Stimulated activated CD8-positive, alpha-beta memory T cell treated with anti-CD3 and anti-CD28 coated beads, Interleukin-7, amount 100 ng/mL, for 1 hour (primary cell): ENCODE measurements at places on chromosomes 5 and 9.

DNA sequence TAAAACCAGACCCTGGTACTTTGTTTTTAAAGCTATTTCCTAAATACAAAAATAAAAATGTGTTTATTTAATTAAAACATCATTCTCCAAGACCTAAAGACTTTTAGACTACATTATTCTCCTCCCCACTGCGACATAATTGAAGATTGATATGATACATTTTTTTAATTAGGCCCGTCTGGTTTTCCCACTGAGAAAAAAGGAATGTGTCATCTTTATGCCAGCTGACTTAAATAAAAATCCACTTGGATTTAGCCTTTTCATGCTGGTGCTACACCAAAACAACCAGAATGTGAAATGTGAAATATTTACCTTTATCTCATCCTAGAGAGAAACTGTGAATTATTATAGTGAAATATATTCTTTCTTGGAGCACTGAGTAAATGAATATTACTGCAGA is 155.5 kb upstream of the PPP1R2B start:
- no peak for DNase-seq

DNA sequence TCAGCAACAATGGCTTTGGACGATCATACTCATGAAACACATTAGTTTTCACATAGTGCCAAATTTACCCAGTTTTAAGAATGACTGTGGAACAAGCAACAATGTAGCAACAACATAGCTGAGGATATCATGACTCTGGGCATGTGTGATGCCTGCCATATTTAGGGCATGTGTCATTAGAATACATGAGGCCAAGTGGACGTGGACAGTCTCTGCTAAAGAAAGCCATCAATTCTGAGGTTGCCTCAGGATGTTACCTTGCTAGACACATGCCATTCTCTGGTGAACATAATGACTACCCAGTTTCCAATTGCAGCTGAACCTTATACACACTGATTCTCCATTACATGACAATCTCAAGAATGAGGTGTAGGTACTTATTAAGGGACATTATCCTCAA is 103.3 kb upstream of the ADAMTS19 start:
- no peak for DNase-seq

- no peak for DNase-seq
Measured at GRCh38 chr5:154795235-154795596, 40.0 kb downstream of the LARP1 start.

DNA sequence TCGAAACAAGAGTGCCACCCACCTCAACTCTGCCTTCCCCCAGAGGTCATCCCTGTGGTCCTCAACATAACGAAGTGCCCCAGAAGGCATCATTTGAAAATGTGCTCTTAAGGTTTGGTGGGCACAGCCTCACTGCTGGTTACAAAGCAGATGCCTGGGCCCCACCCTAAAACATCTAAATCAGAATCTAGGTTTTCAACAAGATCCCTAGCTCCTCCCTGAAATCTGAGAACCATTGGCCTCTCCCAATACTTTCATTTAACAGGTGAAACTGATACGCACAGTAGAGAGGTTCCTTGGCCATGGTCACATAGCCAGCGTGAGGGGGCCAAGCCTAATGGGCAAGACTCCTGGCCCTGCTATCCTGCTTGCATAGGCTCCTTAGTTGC is 376.2 kb upstream of the CLINT1 start:
- no peak for DNase-seq

- DNase-seq = no peak
Measured at GRCh38 chr9:134395737-134396257, 69.5 kb downstream of the RXRA start.

DNA sequence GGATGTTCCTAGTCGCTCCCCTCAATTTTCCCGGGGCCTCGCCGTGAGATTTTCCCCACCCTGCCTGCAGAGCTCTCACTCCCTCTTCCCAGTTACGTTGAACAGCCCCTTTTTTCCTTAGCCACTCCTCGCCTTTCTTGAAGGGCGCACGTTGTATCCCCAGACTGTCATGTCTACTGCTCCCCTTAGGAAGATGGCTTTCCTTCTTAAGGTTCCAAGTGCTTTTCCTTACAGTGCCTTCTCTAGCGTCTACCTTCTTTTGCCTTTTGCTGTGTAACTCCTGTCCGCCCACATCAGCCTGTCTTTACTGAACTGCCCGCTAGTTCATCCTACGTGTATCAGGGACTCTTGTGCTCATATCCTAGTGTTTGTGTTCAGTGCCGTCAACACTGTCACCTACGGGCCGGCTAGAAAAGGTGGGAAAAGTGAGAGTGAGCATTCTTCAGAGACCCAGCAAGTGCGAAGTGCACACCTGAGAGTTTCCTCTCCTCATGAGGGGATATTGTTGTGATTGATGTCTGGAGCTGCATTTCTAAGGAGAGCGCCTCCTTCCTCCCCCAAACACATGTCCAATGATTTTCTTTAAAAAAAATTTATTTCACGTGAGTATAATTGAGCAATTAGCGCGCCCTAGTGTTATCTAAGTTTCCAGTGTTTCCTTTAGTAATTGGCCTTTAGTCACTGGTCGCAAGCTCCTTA is 764 bp downstream of the CAMLG start:
- no peak for DNase-seq

- DNase-seq = no peak
Measured at GRCh38 chr5:113172231-113172826, 195.7 kb downstream of the DCP2 start.

DNA sequence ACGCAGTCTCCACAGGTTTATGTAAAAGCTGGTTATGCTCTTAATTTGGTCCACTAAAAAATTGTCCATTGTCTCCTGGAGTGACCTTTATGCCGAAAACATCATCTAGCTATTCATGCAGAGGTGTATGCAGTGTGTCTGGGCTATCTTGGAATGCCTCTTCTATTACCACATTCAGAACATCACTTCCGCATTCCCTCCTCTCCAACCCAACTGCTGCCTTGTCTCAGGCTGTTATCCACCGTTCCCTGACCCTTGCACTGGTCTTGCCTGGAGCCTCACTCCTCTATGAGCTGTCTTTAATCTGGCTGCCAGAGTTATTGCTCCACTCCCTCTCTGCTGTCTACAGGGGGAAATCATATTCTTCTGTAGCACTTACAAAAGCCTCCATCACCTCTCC is 214.1 kb upstream of the ANKRD55 start:
- no peak for DNase-seq

DNA sequence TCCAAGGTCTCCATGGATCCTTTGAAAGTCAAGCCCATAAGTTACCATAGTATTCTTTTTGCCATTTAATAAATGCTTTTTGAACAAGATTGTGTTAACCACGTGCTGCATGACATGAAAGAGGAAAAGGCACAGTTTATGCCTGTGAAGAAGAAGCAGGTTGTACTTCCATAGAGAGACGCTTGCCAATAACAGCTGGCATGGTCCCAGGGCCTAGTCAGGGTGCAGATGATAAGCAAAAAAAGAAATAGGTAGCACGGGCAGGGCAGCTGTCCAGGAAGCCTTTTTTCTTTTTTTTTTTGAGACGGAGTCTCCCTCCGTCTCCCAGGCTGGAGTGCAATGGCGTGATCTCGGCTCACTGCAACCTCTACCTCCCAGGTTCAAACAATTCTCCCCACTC is 71.8 kb upstream of the CLINT1 start:
- no peak for DNase-seq

- no peak for DNase-seq
Measured at GRCh38 chr5:155591273-155591672, 577.7 kb downstream of the KIF4B start.

DNA sequence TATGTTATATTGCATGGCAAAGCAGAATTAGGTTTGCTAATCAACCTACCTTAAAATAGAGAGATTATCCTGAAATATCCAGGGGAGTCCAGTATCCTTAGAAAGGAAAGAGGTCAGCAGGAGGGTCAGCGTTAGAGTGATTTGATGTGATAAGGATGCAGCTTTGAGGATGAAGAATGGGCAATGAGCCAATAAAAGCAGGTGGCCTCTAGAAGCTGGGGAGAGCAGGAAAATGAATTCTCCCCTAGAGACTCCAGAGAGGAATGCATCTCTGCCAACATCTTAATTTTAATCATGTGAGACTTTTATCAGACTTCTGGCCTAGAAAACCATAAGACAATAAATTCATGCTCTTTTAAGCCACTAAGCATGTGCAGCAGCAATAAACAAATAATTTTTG is 65.7 kb upstream of the SYK start:
- no peak for DNase-seq

GRCh38 chr5:33582417-33582816 is 141.7 kb downstream of the TARS1 start:
- DNase-seq = no peak

GRCh38 chr5:5430136-5430535 is 7.7 kb downstream of the ICE1 start:
- no peak for DNase-seq

DNA sequence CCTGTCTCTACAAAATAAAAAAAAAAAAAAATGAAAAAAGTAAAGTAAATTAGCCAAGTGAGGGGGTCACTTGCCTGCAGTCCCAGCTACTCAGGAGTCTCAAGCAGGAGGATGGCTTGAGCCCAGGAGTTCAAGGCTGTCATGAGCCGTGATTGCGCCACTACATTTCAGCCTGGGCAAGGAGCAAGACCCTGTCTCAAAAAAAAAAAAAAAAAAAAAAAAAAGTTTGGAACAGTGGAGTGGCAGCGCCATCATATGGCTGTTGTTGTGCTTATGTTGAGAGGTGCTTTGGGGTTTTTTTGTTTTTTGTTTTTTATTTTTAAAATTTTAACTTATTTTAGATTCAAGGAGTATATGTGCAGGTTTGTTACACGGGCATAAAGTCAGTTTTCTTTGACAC is 3.6 kb downstream of the BRIX1 start:
- DNase-seq = no peak

DNA sequence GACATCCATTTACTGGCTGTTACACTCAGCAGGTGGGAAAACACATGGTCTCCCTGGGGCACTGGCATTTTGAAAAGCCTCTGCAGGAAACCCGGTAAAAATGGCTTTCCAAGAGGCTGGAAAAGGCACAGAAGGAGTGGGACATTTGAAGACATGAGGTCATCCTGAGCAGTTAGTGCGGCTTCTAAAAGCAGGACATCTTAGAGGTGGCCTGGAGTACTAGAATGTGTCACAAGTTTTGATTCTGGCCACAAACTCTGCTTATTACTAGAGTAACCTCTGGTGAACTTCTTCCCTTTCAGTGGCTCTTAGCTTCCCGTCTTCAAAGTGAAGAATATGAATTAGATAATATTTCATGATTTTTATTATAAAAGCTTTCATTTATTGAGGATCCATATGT is 423.0 kb upstream of the BRINP1 start:
- no peak for DNase-seq

DNA sequence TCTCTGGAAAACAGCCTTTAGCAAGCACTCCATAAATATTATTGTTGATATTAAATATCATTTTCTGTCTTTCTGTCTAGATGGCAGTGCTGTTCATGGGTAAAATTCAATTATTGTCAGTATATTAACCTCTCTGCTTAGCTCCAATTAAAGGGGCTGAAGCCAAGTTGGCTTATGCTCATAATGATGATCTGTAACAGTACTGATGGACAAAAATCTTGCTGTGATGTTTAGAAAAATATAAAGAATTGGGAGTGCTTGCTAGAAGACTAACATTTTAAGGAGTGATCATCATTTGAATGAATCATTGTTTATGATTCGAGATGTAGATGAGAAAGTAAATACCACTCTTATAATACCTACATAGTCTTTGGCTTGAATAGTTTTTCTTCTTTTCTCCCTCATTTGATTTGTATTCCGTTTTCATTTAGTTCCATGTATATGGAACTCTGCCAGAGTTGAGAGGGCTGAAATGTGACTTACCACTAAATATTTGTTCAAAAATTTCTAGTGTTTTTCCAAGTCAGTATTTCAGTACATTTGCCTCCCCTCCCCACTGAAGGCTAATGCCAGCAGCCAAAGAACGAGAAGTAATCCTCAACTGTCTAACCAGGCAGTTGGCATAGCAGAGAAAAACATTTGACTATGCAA is 538.3 kb downstream of the CSNK1G3 start:
- no peak for DNase-seq

DNA sequence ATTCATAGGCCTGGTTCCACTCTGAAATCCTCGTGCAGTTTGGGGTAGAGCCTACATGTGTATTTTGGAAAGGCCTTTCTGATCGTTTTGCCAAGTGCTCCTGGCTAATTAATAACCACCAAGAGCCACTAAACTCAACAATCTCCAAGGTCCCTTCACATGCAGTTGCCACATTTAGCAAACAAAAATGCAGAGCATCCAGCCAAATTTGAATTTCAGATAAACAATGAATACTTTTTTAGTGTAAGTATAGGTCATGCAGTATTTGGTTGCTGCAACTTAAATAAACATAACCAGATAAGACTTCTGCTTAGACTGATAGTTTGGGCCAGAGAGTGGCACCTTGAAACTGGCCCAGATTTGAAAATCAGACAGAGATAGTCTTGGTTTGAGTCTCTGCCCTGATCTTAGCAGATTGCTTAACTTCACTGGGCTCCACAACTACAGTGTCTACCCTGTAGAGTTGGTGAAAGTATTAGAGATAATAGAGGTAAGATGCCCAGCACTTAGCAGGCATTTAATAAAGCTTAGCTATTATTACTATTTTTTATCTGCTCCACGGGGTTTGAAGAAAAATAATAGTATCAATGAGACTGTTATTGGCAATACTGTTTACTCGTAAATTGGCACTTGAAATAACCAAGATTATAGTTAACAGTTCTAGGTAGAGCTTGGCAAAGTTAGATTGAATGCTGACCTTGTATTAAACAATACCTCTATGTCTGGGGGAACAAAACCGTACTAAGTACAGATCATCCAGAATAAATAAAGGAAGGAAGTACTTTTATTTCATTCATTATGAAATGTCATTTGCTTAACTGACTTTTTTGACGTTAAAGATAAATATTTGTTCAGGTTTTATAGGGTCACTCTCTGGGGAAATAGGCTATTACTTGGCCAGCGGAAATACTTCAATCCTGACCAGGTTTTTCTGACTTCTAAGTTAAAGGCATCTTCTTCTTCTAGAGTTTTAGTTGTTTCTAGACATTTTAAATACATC is 274.8 kb downstream of the DOCK8 start:
- DNase-seq = no peak

DNA sequence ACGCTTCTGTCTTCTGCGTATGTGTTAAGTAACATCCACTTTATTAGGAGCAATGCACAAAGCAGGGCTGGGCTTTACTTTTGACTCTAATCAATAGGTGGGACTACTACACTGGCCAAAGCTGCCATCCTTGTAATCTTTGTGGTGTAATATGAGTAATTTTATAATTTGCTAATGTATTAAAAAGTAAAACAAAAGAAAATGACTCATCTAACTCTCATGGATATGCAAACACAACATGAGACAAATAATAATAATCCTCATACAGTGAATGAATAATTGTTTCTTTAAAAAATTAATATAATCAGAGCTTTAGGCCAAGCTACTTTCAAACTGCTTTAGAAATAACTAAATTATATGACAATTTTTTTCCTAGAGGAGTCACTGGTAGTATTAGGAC is 90.7 kb downstream of the NR3C1 start:
- DNase-seq = no peak

- no peak for DNase-seq
Measured at GRCh38 chr9:79858508-79858907, 286.7 kb downstream of the TLE4 start.

GRCh38 chr9:71909887-71910649 is 925 bp downstream of the ABHD17B start:
- no peak for DNase-seq

GRCh38 chr5:58215364-58215763 is 244.5 kb downstream of the PLK2 start:
- no peak for DNase-seq

GRCh38 chr5:130528474-130528873 is 624.2 kb downstream of the CHSY3 start:
- no peak for DNase-seq

- no peak for DNase-seq
Measured at GRCh38 chr5:129245489-129245888, 150.9 kb downstream of the ISOC1 start.

- DNase-seq = no peak
Measured at GRCh38 chr9:108634204-108634603, 221.6 kb downstream of the ACTL7B start.
